ENCODE measurements at places on chromosomes 6 and 20.

DNA sequence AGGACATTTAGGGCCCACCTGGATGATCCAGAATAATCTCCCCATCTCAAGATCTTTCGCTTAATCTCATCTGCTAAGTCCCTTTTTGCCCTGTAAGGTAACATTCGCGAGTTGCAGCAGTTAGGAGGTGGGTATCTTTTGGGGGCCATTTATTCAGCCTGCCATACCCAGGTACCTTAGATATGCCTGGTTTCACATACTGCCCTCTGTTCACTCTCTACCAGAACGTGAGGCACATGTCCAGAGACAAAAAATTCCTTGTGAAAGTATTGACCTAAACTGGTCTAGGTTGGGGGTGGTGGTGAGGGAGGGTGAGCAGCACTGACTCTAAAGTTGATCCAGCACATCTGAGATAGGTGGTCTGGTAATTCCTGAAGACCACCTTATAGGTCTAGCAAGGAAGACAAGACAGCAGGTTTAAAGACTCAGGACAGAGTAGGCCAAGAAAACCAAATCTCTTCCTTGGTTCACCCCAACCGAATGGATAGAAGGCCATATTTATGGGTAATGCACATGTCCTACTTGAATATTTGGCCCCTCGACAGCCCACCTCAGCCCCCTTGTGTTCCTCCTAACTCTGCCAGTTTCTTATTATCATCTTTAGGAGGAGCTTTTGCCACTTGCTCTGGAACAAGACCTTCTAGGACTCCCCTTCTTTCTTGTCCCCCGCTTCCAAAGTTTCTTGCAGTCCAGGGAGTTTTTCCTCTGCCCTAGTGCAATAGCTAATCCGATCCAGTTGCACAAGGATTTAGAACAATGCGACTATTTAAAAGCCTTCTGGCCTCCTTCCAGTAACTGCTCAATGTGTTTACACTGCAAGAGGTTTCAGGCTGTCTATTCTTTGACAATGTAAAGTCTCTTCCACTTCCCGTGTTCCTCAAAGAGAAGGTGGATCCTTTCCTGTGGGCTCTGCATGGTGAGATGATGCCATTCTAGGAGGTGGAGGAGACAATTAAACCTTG lies 213.0 kb upstream of the LAMP5 start:
- DNase-seq: no peak

DNA sequence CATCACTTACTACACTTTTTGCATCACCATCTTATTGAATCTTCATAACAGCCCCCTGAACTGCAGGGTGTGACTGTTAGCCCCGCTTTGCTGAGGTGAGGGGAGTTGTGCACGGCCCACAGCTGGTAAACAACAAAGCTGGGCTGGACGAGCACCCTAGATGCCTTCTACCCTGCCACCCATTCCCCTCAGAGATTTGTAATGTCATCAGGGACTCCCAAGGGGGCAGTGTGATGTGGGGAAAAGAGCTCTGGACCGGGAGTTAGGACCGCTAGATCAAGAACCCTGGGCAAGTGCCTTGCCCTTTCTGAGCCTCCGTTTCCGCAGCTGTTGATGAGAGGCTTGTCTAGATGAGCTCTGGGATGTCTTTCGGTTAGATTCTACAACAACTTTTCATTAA lies 20.9 kb downstream of the PKIG start:
- DNase-seq: no peak

- no peak for DNase-seq
These were observed 31.7 kb upstream of the SCUBE3 start for GRCh38 chr6:35181933-35182612.

DNA sequence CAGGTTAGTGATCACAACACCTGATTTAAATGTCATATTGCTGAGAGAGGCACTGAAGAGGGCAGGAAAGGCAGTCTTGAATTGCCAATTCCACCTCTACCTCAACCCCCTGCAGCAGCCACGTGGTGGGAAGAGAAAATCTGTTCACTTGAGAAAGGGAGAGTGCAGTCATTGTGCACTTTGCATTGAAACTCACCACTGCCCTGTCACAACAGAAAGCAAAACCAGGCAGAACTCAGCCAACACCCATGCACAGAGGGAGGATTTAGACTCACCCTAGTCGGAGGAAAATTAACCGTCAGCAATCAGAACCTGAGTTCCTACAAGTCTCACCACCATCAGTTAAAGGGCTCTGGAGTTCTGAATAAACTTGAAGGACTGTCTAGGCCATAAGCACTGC lies 1040.2 kb downstream of the HACE1 start:
- no peak for DNase-seq

DNA sequence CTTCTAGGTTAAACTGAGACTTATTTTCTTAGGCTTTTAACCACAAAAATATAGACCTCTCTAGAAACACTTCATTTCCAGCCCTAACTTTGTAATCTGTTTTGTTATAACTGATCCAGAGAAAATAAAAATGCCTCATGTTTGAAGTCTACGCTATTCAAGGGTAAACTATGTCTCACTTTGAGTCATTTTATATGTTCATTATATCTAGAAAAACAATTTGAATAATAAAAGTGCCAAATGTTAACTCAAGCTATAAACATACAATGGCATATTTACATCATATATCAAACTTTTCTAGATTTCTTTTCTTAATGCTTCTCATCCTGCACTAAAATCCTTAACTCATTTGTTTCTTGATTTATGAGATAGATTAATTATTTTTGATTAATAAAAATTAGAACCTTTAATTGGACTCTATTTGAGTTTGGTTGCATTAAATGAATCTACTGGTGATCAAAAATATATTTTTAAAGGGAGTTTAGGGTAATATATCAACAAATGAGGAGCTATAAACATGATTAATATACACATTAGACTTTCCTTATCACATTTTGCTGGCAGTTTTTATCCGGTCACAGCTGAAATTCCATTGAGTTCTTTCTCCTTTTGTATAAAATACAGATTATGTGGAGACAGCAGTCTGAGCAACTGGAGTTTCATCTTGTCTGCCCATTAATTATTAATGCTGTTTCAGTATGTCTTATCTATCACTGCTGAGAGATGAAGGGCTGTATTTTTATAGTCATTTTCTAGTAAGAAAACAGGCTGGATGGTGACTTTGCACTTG lies 246.5 kb downstream of the TBX18 start:
- no peak for DNase-seq

DNA sequence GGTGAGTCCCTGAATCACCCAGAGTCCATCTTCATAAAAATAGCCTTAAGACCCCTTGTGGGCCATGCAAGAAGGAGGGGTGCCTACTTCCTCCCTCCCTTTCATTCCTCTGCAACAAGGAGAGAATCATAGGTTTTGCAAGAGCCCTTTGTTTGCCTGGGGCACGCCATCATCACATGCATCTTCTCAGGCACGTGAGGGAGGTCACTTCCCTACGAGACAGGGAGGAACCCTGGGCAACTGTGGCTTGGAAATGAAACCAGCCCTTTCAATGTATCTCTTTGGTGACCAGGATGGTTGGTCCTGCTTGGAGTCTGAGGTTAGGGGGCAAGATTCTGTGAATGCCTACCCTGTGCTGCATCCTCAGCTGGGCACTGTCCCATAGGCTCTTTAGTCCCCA lies 194.8 kb downstream of the MAFB start:
- peak; percentile 7 for DNase-seq

GRCh38 chr6:168062346-168063289 lies 16.4 kb downstream of the FRMD1 start:
- no peak for DNase-seq

DNA sequence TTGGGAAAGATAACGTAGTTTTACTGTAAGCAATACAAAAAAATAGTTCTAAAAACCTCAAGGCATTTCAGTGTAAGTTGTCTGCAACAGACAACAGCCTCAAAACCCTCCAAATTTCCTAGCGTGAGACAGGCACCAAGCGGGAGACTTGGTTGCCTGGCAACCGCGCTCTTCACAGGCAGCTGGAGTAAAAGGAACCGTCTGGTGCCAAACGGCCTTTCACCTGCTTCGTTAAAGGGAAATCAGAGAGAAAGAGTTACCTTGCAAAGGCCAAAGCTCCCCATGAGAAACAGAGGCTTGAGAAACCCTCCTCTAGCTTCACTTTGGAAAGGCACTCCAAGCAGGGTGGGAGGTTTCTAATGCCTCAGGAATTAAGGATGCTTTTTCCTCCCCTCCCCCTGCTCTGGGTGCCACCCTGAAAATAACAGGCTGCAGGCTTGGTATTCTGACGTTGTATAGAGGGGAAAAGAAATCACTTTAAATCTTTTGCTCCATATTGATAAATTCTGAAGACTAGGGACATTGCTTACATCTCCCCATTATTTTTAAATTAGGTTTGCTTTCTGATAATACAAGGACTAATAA lies 129.7 kb upstream of the UFL1 start:
- no peak for DNase-seq

- no peak for DNase-seq
These were observed 125.6 kb downstream of the CDC5L start for GRCh38 chr6:44512868-44513741.

- no peak for DNase-seq
These were observed 66.6 kb downstream of the DTD1 start for GRCh38 chr20:18654448-18654773.

- no peak for DNase-seq
These were observed 45.4 kb downstream of the TPBG start for GRCh38 chr6:82408952-82409431.

GRCh38 chr6:28433119-28433518 lies 10.2 kb downstream of the ZSCAN23 start:
- DNase-seq: no peak

- DNase-seq: peak; percentile 31
These were observed 68.4 kb downstream of the RSPO3 start for GRCh38 chr6:127186889-127187288.

- no peak for DNase-seq
These were observed 46.9 kb downstream of the MMUT start for GRCh38 chr6:49416195-49416594.

DNA sequence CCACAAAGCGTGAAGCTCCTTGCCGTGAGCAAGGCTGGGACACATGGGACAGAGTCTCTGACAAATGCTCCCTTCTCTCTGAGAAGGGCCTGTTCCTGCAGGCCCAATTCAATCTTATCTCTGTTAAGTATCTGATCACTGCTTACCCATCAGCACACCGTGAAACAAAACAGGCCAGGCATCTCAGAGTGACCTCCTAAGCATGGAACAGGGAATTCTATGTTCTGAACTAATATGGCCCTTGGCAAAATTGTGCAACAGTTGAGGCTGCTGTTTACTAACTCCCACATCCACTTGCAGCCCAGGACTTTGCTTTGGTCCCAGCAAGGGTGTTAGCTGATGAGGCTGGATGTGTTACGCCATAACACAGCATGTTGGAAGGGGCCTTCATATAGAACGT lies 79.2 kb downstream of the GCLC start:
- no peak for DNase-seq

GRCh38 chr6:64683682-64684081 lies 1023.3 kb downstream of the EYS start:
- DNase-seq: no peak

DNA sequence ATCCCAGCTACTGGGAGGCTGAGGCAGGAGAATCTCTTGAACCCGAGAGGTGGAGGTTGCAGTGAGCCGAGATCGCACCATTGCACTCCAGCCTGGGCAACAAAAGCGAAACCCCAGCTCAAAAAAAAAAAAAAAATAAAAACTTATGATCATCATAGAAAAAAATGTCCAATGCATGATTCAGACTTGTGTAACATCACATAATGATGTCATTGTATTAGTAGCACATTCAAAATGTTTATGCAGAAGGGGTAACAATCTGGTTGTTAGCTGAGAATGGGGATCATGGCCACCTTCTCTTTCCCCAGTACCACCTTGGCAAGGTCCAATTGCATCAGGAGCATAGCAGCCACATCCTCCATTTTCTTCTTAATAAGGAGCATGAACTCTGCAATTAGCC lies 137.6 kb upstream of the MARCKS start:
- no peak for DNase-seq

- DNase-seq: no peak
These were observed 33.2 kb upstream of the ISM1 start for GRCh38 chr20:13187899-13188298.

DNA sequence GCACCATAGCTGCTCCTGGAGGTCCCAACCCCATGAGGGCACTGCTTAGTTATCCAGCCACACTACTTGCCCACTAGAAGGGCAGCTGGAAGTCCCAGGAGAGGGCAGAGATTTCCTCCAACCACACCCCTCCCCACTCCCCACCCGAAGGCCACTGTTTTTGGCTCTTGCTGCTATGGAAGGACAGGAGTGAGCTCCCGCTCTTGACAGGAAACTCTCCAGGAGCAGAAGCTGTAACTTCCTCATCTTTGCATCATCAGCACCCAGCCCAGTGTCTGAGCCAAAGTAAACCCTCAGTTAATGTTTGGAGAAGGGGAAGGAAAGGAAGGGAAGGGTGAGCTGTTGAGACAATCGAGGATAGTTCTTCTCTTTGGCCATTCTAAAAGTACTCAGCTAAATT lies 120.7 kb downstream of the MTFR2 start:
- no peak for DNase-seq

- no peak for DNase-seq
These were observed 29.4 kb downstream of the RAET1L start for GRCh38 chr6:149995971-149996370.

DNA sequence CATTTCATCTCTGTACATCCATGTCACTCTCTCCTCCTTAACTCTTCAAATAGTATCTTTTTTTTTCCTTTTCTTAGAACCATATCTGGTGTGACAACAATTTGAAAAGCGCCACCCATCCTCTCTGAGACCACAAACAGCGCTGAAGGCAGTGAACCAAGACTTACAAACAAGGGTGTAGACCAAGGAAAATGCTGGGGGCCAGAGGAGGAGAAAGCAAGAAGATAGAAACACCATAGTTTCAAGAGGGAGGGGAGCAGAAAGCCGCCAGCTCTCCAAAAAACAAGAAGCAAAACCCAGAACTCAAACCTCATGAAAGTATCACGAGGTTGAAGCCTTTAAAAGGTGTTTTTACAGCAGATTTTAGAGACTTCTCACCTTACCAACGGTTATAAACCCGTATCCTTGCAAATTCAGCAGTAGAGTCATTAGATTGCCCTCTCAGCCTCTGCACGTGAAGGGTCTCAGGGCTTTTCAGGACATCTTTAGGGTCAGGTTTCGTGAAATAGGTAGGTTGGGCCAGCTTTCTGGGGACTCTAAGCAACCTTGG lies 13.3 kb upstream of the RIPOR2 start:
- DNase-seq: peak; percentile 88

- peak; percentile 57 for DNase-seq
These were observed 26.7 kb downstream of the IYD start for GRCh38 chr6:150395388-150396009.

GRCh38 chr20:4876301-4876700 lies 125.0 kb downstream of the SLC23A2 start:
- DNase-seq: no peak

DNA sequence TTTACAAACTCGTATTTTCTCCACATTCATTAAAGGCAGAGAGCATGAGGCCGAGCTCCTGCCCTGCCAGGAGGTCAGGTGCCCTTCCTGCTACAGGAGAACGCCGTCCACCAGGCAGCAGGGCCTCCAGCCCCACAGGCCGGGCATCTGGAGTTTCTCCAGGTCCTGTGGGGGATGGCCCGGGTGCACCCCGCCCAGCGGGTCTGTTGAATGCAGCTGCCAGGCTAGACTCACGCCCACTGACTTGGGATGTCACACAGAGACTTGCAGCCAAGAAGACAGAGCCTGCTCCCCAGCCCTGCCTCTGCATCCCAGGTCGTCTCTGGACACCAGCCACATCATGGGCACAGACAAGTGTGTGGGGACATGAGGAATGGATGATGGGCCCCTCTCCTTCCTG lies 376.4 kb downstream of the CDH4 start:
- no peak for DNase-seq

- DNase-seq: no peak
These were observed 163.5 kb downstream of the PRL start for GRCh38 chr6:22133357-22133756.
